ENCODE measurements at places on chromosomes 3 and 15. TPM values are rescaled to one million over a fixed set of nuclear protein-coding genes. Genes with fewer than 3 reads are reported as not detected.

- peak overlapping the region; percentile 62 for H3K4me3 ChIP-seq
- peaks cover 26% of the 10 kb centered on the region for H3K4me1 ChIP-seq
- H3K27ac ChIP-seq, result peak overlapping the region; percentile 50
- H3K27me3 ChIP-seq, result peaks cover 19% of the 10 kb centered on the region
- no peak for DNase-seq
- peaks cover 5% of the 10 kb centered on the region for H3K36me3 ChIP-seq
Measured at GRCh38 chr15:99564221-99565048, 1.3 kb upstream of the MEF2A start.

The RTP1 gene
- not detected for total RNA-seq

DNA sequence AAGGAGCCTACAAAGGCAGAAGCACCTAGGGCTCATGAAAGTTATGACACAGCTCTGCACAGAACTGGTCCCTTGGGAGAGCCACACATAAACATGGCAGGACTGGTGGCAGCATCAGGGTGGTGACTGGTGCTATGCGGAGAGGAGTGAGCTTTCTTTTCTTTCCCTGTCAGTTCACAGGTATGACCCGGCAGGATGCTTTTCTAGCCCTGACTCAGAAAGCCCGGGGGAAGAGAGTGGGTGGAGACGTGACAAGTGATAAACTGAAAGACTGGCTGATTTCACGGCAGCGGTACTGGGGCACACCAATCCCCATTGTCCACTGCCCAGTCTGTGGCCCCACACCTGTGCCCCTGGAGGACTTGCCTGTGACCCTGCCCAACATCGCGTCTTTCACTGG is 103.0 kb downstream of the LARS2 start:
- no peak overlapping the region for H3K4me3 ChIP-seq
- peaks cover 3% of the 10 kb centered on the region for H3K4me1 ChIP-seq
- no peak for DNase-seq
- H3K27me3 ChIP-seq, result no peaks in the 10 kb centered on the region
- H3K36me3 ChIP-seq, result peaks cover 16% of the 10 kb centered on the region

DNA sequence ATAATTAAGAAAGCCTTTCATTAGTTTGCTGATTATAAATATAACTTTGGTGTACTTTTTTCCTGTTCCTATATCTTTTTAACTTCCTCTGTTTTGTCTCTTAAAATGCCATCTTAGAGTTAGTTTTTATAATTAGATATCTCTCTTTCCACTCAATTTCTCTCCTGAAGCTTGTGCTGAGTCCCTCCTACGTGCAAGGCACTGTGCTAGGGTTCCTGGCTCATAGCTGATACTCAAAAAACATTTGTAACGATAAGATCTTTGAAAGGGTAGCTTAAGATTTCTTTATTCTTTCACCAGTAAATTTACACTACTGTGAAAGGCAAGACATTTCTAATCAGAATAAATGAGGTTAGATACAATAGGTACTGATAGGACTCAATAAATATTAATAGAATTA is 358.8 kb downstream of the MECOM start:
- no peak overlapping the region for H3K4me3 ChIP-seq
- no peaks in the 10 kb centered on the region for H3K4me1 ChIP-seq
- no peaks in the 10 kb centered on the region for H3K27me3 ChIP-seq
- no peaks in the 10 kb centered on the region for H3K36me3 ChIP-seq
- DNase-seq, result no peak

- H3K4me3 ChIP-seq, result no peak overlapping the region
- no peaks in the 10 kb centered on the region for H3K4me1 ChIP-seq
- no peaks in the 10 kb centered on the region for H3K36me3 ChIP-seq
- H3K27me3 ChIP-seq, result peaks cover 11% of the 10 kb centered on the region
Measured at GRCh38 chr3:57331078-57331610, 38.7 kb upstream of the ASB14 start.

The UPK1B gene
- total RNA-seq, result not detected

The XYLB gene
- 3.1 TPM for total RNA-seq

The SLC28A1 gene
- total RNA-seq, result not detected

The STAB1 gene
- not detected for total RNA-seq

Data from activated CD4-positive, alpha-beta memory T cell treated with anti-CD3 and anti-CD28 coated beads, Interleukin-2, amount 10 ng/mL, durations not matched to agents 7 days and 5 days (primary cell).